ENCODE measurements at places on chromosomes 5 and 9. TPM values are rescaled to one million over a fixed set of nuclear protein-coding genes. Genes with fewer than 3 reads are reported as not detected.

GRCh38 chr5:14674983-14675854 is 10.7 kb downstream of the OTULIN start:
- DNase-seq = no peak

DNA sequence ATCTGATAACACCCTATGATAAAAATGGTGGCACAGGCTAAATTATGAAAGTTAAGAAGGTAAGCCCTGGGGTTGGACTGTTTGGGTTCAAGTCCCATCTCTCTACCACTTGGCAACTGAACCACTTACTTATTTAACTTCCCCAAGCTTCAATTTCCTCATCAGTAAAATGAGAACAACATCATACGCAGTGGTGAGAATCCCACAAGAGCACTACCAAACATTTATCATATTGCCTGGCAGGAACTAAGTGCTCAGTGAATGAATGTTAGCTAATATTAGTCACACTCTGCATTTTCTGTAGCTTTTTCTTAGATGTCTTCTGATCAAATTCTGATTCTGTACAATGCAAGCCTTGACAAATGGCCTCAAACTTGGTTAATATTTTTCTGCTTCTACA is 306.7 kb downstream of the EBF1 start:
- DNase-seq = no peak

GRCh38 chr9:87675906-87676515 is 49.9 kb upstream of the CTSL start:
- no peak for DNase-seq

The PCDH1 gene
- total RNA-seq = 59.6 TPM

The RASGRF2 gene
- 45.9 TPM for total RNA-seq

- DNase-seq = no peak
Measured at GRCh38 chr9:107178293-107178692, 104.8 kb upstream of the RAD23B start.

DNA sequence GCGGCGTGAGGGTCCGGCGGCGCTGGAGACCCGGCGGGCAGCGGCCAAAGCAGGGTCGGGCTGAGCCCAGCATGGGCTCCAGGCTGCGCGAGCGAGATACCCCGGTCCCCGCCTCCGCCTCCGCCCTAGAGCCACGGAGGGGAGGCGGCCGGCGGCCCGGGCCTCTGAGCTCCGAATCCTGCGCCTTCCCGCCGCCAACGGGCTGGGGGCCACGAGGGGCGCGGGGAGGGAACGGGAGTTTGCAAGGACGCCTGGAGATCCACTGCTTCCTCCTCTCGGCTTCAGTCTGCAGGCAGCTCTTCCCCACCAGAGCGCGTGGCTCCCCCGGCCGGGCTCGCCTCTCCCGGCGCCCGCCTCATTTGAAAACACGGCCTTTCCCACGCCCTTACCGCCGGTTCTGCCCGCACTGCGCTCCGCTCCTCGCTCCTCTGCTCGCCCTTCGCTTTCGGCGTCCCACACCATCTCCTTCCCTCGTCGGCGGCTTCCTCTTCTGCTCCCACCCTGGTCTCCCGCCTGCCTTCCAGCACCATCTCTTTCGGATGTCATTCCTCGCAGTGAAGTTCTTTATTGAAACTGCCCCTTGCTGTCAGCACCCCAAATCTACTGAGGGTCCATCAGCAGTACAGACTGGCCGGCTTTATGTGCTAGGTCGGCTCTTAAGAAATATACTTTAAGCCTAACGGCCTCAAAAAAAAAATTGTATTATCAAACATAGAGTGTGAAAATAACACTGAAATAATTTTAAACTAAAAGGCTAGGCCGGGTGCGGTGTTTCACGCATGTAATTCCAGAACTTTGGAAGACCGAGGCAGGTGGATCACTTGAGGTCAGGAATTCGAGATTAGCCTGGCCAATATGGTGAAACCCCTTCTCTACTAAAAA is 105.0 kb upstream of the FAM120A start:
- no peak for DNase-seq

- DNase-seq = no peak
Measured at GRCh38 chr9:1051210-1051583, 1.0 kb downstream of the DMRT2 start.

DNA sequence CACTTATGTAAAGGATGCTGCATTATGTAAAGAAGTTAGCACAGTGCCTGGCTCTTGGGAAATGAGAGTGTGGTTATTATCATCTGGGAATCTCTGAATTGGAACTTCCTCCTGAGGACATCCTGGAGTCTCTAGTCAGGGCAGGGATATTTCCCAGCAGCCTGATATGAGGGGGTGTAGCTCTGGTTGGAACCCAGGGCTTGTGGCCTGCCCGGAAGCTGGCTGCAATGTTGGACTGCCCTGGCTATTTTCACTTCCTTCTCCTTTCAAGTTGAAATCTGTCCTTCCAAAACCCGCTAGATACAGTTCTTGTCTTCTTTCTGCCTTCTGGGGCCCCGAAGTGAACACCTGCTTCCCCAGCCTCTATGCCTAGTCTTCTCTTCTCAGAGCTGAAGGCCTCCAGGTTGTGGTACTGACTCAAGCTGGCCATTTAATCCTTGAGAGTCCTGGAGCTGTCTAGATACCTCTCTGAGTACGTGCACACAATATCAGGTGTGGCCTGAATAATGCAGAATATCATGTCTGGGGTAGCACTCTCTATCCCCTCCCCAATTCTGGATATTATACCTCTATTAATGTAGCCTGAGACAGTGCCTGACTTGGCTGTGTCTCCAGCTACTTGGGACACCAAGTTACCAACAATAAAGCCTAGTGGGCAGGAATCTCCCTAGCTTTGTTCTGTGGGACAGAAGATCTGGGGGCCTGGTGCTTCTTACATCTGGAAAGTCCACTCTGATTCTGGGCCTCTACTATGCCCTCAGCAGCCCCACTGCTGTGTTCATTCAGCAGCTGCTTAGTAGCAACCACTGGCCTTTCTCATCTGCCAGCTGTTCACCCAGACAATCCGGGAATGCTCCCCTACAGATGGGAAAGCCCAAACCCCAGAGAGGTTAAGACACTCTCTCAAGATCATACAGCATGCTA is 45.0 kb downstream of the SLC6A7 start:
- DNase-seq = no peak

The MAMDC2 gene
- total RNA-seq = 19.2 TPM

The PCDHGA7 gene
- 9.0 TPM for total RNA-seq

DNA sequence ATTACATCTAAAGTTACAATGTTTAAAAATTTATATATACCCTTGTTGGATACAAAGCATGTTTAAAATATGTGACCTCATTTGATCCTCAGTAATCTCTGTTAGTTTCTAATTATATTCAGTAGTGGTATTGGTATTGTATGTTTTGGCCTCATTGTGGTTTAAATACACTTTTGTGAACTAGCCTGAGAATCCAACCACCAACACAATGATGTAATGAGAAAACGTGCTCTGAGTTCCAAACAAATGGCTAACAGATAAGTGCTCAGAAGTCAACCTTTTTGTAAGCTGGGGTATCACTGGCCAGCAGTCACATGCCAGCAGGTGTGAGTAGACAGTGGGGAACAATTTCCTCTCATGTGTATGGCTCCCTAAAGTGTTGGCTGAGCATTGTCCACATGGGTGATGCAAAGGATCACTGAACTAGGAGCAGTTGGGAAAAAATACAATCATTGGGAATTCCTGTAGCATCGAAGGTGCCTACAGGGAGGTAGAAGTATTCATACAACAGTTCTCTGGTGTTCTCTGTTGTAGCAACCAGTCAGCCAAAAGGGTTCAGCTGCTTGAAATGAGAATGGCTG is 56.1 kb downstream of the DOCK8 start:
- no peak for DNase-seq

DNA sequence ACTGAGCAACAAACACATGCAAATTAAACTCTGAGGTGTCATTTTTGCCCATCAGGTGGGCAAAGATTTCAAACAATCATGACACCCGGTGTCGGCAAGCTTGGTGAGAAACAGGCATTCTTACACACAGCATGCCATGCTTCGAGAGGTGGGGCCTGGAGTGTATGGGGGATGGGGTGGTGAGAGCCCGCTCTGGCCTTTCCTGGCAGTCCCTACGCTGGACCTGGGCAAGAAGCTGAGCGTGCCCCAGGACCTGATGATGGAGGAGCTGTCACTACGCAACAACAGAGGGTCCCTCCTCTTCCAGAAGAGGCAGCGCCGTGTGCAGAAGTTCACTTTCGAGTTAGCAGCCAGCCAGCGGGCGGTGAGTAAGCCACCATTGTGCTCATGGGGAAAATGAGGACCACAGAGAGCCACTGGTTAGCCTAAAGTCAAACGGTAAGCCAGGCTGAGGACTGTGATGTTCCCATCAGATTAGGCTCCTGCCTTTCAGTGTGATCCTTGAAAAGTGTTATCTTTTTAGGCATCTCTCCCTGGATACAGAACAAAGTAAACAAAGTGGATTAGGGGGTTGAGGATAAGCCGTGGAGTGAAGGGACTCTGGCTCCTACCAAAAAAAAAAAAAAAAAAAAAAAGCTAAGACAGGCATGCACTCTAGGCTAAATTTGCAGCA is 9.4 kb downstream of the MYOZ3 start:
- DNase-seq = no peak

DNA sequence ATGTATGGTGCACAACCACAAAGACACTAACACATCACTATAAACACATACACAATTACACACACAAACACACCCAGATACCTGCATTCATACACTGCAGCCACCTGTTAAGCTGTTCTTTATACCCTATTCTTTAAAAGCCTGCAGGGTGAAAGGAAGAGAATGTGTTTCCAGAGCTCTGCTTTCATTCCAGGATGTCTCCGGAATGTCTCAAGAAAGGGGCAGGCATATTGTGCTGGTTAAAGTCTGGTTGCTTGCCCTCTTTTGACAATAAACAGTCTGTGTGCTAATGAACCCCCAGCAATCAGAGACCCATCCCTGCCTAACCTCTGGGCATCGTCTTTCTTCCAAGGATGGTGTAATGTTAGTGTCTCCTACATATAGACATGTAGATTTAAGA is 181.6 kb downstream of the EPB41L4A start:
- DNase-seq = no peak

GRCh38 chr9:117697046-117697445 is 7.2 kb upstream of the TLR4 start:
- no peak for DNase-seq

The LCN15 gene
- total RNA-seq = not detected

GRCh38 chr5:88452820-88453219 is 184.2 kb upstream of the TMEM161B start:
- DNase-seq = no peak

DNA sequence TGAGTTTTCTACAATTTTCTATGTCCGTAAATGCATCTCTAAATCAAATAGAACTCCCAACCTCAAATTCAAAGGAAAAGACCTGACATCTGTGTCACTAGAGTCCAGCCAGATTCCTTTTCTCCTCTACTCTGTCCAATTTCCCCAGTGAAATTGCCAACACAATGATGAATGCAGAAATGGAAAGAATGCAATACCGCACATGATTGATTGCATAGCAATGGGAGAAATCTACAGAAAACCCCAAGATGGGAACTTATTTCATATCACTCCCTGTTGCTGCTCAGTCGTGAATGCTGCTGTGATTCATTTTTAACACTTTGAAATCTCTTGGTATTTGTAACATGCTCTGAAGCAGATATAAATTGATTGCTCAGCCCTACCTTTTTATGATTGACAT is 355.1 kb upstream of the TUSC1 start:
- DNase-seq = no peak

GRCh38 chr9:77866878-77867277 is 164.7 kb downstream of the GNAQ start:
- no peak for DNase-seq

The GRXCR2 gene
- not detected for total RNA-seq

DNA sequence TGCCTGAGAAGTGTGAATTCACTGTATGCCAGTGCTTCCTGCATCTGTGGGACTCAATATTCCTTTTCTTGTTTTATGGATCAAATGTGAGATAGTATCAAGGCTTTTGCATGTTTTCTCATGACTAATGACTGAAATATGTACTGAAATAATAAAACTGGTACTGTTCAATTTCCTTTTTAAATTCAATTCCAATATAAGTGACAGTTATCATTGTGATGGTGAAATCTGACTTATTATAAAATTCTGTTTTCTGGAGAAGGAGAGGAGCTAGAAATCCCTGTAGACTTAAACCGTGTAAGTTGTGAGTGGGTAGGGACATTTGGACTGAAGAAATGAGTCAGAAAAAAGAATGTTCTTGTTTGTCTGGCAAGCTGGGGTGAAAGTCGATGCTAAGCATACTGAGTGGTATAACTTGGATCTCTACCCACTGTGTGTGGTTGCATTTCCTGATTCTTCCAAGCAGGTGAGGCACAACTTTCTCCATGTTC is 245.2 kb downstream of the EFNA5 start:
- no peak for DNase-seq

DNA sequence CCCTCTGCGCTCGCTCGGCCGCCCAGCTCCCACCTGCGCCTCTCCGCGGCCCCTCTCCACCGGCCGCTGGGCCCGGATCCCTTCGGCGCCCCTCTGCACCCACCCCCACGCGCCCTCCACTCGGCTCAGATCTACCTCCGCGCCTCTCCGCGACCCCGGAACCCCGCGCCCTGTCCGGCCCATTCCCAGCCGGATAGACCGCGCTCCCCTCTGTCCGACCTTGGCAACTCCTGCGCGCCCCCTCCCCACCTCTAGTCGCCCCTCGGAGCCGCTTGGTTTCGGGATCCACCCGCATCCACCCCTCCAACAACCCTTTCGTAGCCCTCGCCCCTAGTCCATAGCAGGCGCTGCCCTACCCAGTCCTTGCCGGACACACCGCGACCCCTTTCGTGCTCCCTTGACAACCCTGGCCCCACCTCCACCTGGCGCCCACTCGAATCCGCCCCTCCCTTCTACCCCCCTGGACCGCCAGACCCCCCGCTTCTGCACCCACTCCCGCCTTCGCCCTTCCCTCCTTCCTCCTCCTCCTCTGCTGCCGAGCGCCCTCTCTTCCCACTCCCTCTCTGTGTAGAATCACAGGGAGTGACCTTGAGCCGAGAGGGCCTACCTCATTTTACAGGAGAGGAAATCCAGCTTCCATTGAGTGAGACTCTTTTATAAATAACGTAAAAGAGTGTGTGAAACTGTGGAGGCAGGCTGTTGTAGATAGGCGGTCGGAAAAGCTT is 525 bp upstream of the AK3 start:
- no peak for DNase-seq

The ENHO gene
- total RNA-seq = not detected

The SPATA6L gene
- total RNA-seq = 2.1 TPM

The SPINK5 gene
- 0.31 TPM for total RNA-seq

The MARCOL gene
- total RNA-seq = not detected

The SH3RF2 gene
- 3.2 TPM for total RNA-seq

The PKD2L2 gene
- not detected for total RNA-seq

- DNase-seq = no peak
Measured at GRCh38 chr5:144191998-144192397, 21.3 kb downstream of the KCTD16 start.

DNA sequence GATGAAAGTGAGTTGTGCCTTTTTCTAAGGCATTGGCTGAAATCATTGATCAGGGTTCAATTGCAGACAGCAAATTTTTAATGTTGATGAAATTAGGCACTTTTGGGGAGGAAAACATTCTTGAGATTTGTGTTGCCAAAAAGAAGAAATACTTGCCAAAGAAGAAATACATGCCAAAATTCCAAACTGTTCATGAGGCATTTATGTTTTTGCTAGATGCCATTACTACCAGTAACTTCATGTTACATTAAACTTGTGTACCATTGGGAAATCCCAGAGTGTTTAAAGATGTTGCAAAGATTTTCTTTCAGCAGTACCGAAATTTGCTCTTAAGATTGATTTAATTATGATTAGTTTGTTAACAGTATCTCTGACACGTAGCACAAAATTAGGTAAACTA is 7.0 kb downstream of the XRCC4 start:
- no peak for DNase-seq

Measured in omental fat pad (tissue), 4 donors.